ENCODE measurements at places on chromosomes 6 and 20. TPM values are rescaled to one million over a fixed set of nuclear protein-coding genes. Genes with fewer than 3 reads are reported as not detected.

PRL gene
- not detected for total RNA-seq

PTP4A1 gene
- total RNA-seq, result 34.8 TPM

CLVS2 gene
- total RNA-seq, result under 0.01 TPM

SIM1 gene
- total RNA-seq, result under 0.01 TPM

TRMT11 gene
- total RNA-seq, result 10.8 TPM

C20orf202 gene
- total RNA-seq, result not detected

All from endothelial cell of coronary artery (primary cell).